ENCODE measurements at places on chromosomes 5 and 9. TPM values are rescaled to one million over a fixed set of nuclear protein-coding genes. Genes with fewer than 3 reads are reported as not detected.

Gene ADRA1B
- 4.0 TPM for total RNA-seq

DNA sequence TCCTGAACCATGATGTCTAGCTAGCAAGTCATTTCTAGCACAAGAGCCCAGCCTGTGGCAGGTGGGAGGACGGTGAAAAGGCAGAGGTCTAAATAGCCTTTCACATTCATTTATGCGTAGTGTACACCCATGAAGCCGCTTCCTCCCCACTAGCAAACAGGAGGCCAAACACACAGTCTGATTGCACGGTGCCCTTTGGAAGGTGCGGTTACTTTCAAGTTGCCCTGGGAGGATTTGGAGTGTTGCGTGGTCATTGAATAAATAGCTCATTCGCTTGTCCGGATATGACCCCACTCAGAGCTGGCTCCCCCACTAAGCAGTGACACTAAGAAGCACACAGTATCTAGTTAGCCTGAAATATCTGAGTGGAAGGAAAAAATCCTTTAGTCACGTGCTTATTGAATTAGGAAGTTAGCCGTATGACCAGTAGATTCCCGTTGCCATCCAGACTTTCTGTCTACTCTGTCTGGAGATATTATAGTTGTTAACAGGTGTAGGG lies 664 bp upstream of the ARSB start:
- H3K4me3 ChIP-seq: peak overlapping the region; percentile 82
- no peak for DNase-seq
- no peaks in the 10 kb centered on the region for H3K27me3 ChIP-seq
- peaks cover 31% of the 10 kb centered on the region for H3K4me1 ChIP-seq

- H3K4me3 ChIP-seq: no peak overlapping the region
- peaks cover 43% of the 10 kb centered on the region for H3K27me3 ChIP-seq
- no peak for DNase-seq
- H3K36me3 ChIP-seq: no peaks in the 10 kb centered on the region
Measured at GRCh38 chr5:174318578-174318977, 273.1 kb downstream of the NSG2 start.

DNA sequence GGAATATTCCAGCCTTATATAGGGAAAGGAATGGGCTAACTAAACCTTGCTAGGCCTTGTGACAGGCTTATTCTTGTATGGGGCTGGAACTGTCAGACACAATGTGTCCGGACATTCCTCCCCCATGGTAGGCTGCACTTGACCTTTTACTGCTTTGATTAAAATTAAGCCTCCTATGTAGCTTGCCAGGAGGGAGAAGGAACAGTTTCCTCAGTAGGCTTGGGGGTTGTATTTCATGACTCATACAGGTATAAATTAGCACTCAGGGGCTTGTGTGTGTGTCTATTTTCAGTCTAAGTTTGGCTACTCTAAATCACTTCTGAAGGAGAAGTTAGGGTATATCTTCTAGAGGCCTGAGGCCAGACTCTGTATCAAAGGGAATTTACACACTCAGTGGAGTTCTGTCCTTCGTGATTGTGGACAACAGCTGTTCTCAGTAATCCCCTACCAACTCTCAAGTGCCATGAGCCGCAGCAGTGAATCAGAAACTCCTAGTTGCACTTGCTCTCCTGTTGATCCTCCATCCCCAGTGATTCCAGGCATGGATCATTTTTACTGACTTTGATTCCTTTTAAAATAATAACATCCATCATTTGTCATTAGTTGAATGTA lies 16.4 kb downstream of the ADAMTS16 start:
- DNase-seq: no peak
- H3K27ac ChIP-seq: no peak overlapping the region
- H3K4me1 ChIP-seq: no peaks in the 10 kb centered on the region
- H3K36me3 ChIP-seq: no peaks in the 10 kb centered on the region
- no peak overlapping the region for H3K4me3 ChIP-seq

DNA sequence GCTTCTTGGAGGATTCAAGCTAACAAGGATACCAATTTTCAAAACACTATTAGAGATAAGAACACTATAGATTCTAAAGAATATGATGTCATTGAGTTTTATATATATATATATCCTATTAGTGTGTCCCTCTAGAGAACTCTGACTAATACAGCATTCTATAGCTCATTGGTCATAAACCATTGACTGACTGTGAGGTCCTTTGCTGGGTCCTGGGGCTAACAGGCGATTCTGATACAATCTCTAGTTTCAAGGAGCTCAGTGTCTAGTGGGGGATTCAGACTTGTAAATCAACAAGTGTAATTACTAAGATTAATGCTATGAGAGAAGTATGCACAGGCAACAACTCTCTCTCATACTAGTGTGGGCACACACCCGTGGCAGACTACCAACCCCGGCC lies 234.5 kb downstream of the DENND1A start:
- H3K4me1 ChIP-seq: no peaks in the 10 kb centered on the region
- no peak overlapping the region for H3K4me3 ChIP-seq
- DNase-seq: no peak
- no peaks in the 10 kb centered on the region for H3K27me3 ChIP-seq

GRCh38 chr9:18023332-18023731 lies 444.5 kb downstream of the SH3GL2 start:
- H3K4me1 ChIP-seq: peaks cover 18% of the 10 kb centered on the region
- DNase-seq: no peak
- H3K27ac ChIP-seq: no peak overlapping the region
- no peaks in the 10 kb centered on the region for H3K27me3 ChIP-seq
- H3K36me3 ChIP-seq: no peaks in the 10 kb centered on the region
- no peak overlapping the region for H3K4me3 ChIP-seq

Gene ADCY2
- not detected for total RNA-seq

DNA sequence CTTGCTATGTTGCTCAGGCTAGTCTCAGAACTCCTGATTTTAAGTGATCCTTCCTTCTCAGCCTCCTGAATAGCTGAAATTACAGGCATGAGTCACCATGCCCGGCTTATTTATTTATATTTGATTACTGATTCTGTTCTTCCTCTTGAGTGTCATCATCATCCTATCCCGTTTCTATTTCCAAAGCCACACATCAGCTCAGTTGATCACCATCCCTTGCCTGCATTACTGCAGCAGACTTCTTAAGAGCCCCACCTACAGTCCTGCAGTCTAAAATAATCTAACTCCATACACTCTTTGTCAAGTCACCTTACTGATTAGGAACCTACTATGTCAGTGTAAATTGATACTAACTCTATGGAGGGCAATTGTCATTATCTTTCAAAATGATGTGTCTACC lies 138.9 kb upstream of the RAI14 start:
- DNase-seq: no peak
- no peaks in the 10 kb centered on the region for H3K36me3 ChIP-seq
- peaks cover 3% of the 10 kb centered on the region for H3K4me1 ChIP-seq
- no peak overlapping the region for H3K27ac ChIP-seq
- H3K4me3 ChIP-seq: no peak overlapping the region

Gene PCA3
- not detected for total RNA-seq

Gene IL4
- not detected for total RNA-seq

DNA sequence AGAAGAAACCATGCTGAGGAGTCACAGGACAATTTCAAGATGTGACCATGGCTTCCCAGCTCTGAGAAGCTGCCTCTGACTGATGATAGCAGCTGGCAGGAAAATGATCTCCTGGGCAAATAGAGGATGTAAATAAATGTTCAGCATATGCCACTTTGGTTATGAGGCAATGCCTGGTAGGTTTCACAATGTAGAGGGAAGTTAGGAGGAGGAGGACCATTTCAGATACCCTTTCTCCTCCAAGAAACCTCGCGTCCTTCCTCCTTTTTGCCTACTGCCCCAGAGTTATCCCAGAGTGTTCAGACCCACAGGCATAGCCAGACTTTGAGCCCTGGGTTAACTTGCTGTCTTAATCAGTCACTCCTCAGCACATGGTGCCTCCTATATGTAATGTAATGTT lies 541.6 kb upstream of the DAP start:
- no peaks in the 10 kb centered on the region for H3K27me3 ChIP-seq
- no peaks in the 10 kb centered on the region for H3K36me3 ChIP-seq
- no peak overlapping the region for H3K27ac ChIP-seq
- no peak for DNase-seq
- H3K4me3 ChIP-seq: no peak overlapping the region
- H3K4me1 ChIP-seq: no peaks in the 10 kb centered on the region

Gene UBAP2
- 40.6 TPM for total RNA-seq

DNA sequence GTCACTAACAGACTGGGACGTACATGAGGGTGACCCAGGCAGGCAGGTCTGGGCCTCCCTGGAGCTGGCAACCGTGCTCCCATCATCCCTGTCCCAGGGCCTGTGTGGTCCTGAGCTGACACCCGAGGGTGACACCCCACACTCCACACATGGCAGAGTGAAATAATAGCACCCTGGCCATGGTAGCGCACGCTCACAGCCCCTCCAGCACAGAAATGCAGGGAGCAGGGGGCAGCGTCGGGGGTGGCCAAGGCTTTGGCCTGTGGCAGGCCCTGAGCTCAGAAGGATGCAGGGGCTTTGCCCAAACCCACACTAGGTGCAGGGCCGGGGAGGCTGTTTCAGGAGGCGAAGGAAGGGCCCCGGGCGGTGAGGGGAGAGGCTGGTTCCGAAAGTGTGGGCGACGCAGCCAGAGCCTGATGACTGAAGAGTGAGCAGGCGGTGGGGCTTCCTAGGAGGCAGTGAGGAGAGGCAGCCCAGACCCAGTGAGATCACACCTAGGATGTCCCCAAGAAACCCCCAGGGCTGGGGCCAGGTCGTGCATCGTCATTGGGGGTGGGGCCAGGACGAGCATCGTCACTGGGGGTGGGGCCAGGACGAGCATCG lies 12.9 kb downstream of the OR2V2 start:
- H3K27ac ChIP-seq: peak overlapping the region; percentile 84
- H3K4me1 ChIP-seq: peaks cover 10% of the 10 kb centered on the region

Gene ENTPD8
- 0.24 TPM for total RNA-seq

Gene ENTREP1
- 0.24 TPM for total RNA-seq

GRCh38 chr9:127943731-127944144 lies 6.1 kb upstream of the DPM2 start:
- peaks cover 21% of the 10 kb centered on the region for H3K36me3 ChIP-seq
- H3K27me3 ChIP-seq: no peaks in the 10 kb centered on the region
- H3K4me1 ChIP-seq: peaks cover 24% of the 10 kb centered on the region

GRCh38 chr5:153775923-153776322 lies 262.8 kb downstream of the FAM114A2 start:
- no peaks in the 10 kb centered on the region for H3K27me3 ChIP-seq
- no peak overlapping the region for H3K27ac ChIP-seq
- no peak for DNase-seq
- H3K4me1 ChIP-seq: peaks cover 7% of the 10 kb centered on the region
- no peak overlapping the region for H3K4me3 ChIP-seq
- H3K36me3 ChIP-seq: peaks cover 23% of the 10 kb centered on the region

DNA sequence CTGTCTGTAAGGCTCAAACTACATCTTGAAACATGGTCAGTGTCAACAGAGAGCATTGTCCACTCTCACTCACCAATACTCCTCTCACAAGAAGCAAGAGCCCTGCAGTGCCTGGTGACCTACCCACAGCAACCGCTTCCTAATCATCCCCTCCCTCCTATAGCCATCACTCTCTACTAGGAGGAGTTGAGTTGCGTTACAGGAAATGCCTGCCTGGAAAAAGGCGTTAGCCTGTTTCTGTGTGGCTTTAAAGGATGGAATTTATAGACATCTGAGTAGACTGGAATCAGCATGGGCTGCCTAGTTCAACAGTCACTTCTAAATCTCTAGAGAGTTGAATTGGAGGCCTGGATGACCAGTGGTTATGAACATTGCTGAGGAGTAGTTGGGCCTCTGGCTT lies 108.3 kb upstream of the FER start:
- no peak overlapping the region for H3K27ac ChIP-seq
- H3K27me3 ChIP-seq: no peaks in the 10 kb centered on the region
- no peak for DNase-seq
- H3K36me3 ChIP-seq: no peaks in the 10 kb centered on the region
- no peak overlapping the region for H3K4me3 ChIP-seq
- H3K4me1 ChIP-seq: peaks cover 11% of the 10 kb centered on the region
